ENCODE measurements at places on chromosomes 1 and 21.

DNA sequence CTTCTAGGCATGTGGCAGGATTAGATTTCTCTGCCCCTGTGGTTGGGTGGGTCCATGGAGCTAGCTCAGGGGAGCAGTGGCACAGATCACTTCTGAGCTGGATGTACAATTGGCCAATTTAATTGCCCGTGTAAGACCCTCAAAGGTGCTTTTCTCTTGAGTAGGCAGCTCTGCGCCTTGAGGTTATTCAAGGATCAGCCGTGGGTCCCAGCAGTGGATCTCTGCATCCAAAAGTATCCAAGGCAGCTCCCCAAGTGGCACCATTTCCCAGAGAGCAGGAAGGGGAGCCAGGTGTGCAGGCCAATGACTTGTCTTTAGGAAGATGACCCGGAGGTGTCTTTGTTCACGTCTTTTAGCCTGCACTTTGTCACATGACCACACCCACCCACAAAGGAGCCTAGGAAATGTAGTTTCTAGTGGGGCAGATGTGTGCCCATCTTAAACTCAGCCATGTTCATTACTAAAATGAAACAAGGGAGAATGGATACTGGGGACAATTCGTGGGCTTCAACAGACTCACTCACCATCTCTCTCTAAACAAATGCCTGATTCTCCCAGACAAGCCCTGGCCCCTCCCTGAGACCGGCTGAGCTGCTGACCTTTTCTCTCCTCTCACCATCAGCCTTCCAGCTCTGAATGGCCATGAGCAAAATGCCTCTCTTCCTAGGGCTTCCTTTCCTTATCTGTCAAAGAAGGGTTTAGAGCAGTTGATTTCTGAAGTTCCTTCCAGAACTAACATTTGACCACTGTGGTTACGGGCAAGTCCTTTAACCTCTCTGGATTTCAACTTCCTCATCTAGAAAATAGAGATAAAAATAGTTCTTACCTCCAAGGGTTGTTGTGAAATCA is 41.4 kb upstream of the TENT5C start:
- DNase-seq = no peak

GRCh38 chr1:78516716-78517115 is 25.9 kb downstream of the PTGFR start:
- no peak for DNase-seq

GRCh38 chr1:207996636-207997035 is 85.7 kb upstream of the CD34 start:
- no peak for DNase-seq

- DNase-seq = no peak
Measured at GRCh38 chr1:208303743-208304712, 59.8 kb upstream of the PLXNA2 start.

DNA sequence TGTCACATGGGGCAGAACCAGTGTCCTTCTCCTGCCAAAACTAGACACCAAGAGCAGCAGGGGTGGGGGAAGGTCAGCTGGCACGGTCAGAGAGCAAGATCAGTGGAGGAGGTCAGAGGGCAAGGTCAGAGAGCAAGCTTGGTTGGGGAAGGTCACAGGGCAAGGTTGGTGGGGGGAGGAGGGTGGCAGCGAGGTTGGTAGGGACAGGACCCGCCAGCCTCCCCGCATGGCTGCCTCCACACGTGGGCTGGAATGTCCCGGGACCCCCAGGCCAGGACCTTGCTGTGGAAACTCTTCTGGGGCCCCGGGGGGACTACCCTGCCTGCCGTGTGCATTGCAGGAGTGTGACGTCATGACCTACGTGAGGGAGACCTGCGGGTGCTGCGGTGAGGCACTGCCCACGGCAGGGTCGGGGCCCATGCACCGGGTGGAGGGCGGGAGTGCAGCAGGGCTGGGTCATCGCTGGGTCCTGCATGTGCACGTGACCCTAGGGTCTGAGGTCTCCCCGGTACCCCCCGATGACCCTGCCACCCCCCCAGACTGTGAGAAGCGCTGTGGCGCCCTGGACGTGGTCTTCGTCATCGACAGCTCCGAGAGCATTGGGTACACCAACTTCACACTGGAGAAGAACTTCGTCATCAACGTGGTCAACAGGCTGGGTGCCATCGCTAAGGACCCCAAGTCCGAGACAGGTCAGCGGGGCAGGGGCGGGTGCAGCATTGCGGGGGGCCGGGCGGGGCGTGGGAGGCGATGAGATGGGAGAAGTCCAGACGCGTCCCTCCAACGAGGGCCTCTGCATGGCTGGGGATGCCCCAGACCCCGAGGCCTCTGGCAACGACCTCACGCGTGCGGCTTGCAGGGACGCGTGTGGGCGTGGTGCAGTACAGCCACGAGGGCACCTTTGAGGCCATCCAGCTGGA is 27.3 kb downstream of the COL6A2 start:
- no peak for DNase-seq

DNA sequence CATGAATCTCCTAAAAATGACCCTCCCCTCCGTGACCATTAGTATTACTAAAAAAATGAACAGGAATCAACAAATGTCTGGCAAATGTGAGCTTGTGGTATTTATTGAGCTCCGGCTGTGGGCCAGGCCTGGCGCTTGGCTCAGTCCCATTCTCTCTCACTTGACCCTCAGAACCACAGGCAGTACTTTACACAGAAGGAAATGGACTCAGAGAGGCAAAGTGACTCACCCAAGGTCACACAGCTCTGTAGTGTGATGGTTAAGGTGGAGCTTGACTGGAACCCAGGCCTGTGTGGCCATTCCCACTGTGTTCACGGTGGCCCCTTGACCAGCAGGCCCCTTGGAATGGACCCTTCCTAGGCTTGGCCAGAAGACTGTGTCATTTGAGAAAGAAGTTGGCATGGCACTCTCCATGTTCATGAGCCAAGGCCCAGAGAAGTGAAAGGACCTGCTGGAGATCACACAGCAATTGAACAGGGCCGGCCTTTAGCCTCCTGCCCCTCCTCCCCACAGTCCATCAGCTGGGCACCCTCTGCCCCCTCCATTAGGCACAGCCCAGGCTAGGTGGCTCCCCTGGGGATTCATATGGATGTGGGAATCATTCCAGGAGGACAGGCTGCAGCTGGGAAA is 32.1 kb downstream of the FAM151A start:
- DNase-seq = no peak

- no peak for DNase-seq
Measured at GRCh38 chr1:5370311-5370710, 621.9 kb downstream of the NPHP4 start.

DNA sequence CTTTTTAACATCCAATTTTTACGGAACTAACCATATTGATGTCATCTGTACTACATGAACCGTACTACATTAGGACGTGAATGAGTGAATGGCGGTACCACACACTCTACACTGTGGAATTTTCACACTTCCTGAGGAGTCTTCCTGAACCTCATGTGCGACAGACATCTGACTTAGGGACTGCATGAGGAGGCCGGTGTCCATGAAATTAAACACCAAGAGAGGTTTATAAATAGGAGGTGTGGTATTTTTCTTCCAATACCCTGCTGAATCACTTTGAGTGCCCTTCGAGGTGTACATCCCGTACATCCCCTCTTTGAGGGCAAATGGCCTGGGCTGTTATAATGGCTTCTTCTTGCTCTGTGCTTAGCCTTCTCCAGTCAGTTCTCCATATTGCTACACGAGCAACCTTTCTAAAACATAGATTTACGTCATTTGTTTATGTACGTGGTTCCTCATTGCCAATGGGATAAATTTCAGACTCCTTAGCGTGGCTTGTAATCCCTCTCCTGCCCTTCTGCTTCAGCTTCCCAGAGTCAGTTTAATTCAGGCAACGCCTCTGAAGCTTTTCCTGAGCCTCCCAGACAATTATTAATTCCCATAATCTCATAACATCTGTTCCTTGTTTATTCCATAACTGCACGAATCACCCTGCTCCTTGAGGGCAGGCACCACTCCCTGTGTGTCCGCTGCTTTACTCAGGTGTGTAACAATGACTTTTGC is 9.4 kb downstream of the ST3GAL3 start:
- DNase-seq = no peak

DNA sequence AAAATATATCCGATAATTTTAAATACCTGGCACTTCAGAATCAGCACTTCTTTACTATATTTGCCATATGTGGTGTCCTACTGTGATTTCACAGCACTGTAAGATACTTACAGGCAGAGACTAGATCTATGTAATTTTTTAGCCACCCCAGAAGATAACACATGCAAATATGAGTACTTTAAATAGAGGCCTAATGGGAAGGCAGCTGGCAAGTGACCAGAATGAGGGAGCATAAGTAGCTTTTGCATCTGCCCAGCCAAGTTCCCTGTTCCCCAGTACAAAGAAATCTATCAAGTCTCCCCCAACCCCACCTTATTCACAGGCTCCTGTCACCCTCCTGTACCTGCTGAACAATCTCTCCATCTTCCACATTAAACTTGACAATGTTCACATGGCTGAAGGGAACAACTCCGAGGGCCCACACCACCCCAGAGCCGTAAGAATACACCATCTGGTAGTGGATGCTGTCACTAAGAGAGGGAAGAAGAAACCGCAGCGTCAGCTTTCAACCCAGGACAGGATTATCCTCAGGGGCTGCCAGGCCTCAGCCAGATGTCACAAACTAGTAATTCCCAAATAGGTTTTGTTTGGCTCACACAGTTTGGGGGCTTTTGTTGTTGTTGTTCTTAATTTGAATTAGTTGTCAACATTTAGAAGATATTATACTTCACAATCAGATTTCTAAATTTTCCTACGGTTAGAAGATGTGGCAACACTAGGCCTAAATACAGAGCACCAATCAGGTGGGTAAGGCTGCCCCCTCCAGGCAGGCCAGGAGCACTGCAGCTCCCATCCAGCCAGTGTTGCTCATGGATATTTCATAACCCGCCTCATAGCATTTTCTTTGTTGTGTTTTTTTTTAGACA is 10.4 kb downstream of the EMC1 start:
- peak; percentile 45 for DNase-seq

- DNase-seq = no peak
Measured at GRCh38 chr1:171780583-171781175, 781 bp upstream of the METTL13 start.

DNA sequence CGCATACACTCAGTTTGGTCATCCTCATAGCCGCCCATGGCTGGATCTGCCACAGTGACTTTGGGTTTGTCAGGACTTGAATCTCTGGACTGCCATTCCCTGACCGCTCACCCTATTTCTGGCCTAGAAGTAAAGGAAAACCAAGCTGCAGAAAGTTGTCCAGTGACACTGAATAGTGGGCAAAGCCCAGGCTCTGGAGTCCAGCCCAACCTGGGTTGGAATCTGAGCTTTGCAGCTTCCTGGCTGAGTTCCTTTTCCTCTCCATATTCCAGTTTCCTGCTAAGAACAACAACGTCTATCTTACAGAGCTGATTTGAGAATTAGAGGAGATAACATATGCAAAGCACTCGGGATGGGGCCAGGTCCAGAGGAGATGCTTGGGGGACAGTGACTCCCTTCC is 15.6 kb upstream of the EIF4G3 start:
- no peak for DNase-seq

GRCh38 chr1:17710889-17711576 is 44.1 kb upstream of the ACTL8 start:
- no peak for DNase-seq

DNA sequence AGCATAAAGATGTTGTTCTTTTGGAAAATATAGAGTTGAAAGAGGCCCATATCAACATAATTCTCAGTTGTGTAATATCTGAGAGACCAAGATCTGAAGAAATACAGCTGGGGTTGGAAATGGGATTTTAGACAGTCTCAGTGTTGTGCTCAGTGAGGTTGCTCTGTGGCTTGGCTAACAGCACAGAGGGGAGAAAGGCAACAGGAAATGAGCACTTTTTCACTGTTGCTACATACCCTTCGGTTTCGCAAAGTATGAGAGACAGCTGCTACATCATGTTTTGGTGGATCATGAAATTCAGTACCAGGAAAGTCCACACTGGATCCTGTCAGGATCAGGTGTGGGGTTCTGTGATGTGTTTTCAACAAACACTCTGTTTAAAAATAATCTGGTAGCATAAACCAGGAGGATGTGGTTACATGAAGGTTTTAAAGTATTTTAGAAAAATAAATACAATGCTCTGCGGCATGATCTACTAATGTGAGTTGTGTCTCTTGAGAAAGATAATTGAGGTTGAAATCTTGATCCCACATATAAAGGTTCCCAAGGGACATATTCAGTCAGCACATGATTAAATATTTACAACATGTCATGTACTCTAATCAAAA is 7.0 kb upstream of the GPR88 start:
- peak; percentile 81 for DNase-seq

DNA sequence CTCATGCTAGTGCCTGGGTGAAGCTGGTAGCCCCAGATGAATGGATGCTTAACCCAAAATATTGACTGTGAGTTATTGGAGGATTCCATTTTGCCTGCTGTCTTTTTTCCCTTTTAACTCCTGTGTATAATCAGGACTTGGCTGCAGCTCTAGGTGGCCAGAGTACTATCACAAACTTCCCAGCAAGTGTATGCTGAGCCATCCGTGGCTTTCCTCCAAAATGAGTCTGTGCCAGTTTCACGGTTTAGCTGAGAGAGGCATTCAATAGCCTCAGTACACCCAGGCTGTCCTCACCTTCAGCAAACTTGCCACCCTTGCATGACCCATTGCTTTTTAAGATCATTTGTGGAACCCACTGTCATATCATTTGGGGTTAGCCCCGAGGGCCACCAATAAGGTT is 5.3 kb upstream of the DPT start:
- no peak for DNase-seq

- DNase-seq = no peak
Measured at GRCh38 chr1:81377406-81377805, 423.3 kb upstream of the ADGRL2 start.

GRCh38 chr1:65827346-65827745 is 34.7 kb downstream of the PDE4B start:
- no peak for DNase-seq

DNA sequence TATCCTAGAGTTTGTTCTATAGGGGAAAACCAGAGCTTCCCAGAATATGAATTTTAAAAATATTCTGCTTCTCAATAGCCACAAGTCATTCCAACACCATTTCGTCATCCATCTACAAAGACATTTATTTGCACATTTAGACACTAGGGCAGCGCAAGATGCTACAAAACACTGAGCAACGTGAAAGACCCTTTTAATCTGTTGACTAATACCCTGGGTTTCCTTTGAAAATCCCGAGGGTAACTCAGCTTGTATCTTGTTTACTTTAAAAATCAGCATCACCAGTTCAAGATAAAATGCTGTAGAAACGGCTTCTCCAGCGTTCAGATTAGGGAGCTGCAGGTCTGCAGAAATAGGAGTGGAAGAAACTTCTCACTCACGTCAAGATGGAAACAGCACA is 13.5 kb downstream of the PDPN start:
- no peak for DNase-seq

- DNase-seq = no peak
Measured at GRCh38 chr1:106912131-106912530, 144.3 kb upstream of the PRMT6 start.

DNA sequence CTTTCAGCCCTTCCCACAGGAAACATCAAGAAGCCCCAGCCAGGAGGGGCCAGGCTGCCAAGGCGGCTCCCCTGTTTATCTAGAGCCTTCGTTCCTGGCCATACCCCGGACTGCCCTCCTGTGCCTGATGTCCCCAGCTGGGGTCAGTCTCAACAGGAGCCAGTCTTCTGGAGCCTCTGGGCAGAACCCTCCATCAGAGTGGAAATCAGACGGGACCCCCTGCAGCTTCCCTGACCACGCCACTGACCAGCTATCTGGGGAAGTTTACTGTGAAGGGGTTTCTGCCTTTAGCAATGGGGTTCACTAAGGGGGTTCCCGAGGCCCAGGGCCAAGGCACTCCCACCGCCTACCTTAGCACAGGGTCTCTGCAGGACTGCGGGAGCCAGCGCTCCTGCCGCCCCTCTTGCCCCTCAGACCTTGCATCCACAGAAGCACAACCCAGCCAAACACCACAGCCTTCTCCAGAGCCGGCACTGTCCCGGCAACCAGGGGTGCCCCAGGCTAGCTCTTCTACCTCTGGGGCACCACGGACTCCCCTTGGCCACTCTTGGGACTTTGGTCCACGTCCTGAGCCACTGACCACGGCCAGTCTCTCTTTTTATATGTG is 3.5 kb upstream of the MTFR1L start:
- DNase-seq = no peak

Measured in AG09309 (cell line).